ENCODE measurements at places on chromosomes 7 and 10. TPM values are rescaled to one million over a fixed set of nuclear protein-coding genes. Genes with fewer than 3 reads are reported as not detected.

The ASZ1 gene
- under 0.01 TPM for total RNA-seq

The ANKRD30A gene
- total RNA-seq: 0.97 TPM

DNA sequence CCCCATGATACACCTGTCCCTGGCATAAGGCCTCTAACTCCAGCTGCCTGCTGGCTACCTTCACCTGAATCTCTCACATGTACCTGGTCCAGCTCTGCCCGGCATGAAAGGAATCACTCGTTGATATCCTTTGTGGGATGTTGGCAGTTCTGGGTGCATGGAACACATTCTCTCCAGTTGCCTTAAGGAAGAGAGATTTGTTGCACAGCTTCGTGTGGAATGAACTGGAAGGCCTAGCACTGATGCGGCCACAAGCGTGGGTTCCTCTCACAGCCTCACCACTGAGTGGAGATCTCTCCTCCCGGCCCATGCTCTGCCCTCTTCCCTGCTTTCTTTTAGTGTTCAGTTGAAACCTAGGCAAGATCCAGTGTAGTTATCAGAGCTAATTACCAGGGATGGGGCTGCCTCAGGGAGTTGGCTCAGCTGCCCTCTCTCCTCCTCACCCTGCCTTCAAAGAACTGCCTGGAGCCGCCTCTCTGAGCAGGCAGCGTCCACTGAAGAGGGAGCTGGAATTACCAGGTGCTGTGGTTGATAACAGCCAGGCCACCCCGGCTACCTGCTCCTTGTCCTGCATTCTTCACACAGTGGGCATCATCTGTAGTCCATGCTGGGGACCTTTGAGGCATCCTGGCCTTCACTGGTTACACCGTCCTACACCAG is 194.3 kb downstream of the CCDC3 start:
- no peak for DNase-seq

The CDHR1 gene
- 0.43 TPM for total RNA-seq

GRCh38 chr10:131549116-131549515 is 237.6 kb upstream of the TCERG1L start:
- DNase-seq: no peak

DNA sequence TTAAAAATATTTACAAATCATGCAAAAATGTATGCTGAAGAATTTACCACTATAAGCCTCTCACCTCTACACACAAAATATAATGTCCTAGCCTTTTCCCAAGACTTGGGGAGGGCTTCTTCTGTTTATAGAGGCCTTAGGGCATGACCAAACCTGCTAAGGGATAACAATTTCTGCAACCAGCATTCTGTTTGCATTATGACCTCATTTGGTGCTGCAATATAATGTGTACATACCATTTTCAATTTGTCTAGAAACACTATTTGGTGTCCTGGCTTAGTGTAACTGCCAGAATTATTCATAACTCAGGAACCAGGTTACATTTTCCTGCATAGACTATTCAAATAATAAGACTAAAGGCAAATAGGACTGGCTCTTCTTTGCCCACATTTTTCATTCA is 446.6 kb upstream of the SORCS1 start:
- peak; percentile 12 for DNase-seq

- no peak for DNase-seq
Observed at GRCh38 chr7:149776289-149776688, 2.9 kb upstream of the ZNF467 start.

- DNase-seq: no peak
Observed at GRCh38 chr10:68606918-68607317, 46.8 kb downstream of the TET1 start.

The ENTPD1 gene
- 0.86 TPM for total RNA-seq

DNA sequence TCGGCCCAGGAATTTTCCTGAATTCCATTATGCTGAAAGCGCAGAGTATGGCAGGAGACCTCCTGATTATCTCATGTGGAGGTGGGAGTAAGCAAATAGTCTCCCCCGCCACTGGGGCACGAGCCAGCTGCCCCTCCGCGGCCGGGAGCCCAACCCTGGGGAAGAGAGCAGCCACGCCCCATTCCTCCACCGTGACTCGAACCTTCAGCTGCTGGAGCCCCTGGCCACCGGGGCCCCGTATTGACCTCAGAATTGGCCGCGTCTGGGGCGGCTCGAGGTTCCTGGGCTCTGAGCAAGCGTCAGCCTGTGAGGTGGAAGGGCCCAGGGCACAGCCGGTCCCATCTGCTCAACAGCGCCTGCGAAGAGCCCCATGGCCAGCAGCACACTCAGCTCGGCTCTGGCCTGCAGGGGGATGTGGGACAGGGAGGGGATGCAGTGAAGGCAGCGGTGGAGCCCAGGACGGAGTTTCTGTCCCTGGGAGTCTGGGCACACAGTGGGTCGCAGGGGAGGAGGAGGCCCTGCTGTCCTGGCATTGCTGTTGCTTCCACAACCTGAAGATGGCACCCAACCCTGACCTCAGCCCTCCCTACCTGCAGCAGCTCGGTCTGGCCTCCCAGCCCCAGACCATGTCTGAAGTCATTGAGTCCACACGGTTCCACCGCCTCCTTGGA is 97.8 kb downstream of the CHST15 start:
- DNase-seq: peak; percentile 66

DNA sequence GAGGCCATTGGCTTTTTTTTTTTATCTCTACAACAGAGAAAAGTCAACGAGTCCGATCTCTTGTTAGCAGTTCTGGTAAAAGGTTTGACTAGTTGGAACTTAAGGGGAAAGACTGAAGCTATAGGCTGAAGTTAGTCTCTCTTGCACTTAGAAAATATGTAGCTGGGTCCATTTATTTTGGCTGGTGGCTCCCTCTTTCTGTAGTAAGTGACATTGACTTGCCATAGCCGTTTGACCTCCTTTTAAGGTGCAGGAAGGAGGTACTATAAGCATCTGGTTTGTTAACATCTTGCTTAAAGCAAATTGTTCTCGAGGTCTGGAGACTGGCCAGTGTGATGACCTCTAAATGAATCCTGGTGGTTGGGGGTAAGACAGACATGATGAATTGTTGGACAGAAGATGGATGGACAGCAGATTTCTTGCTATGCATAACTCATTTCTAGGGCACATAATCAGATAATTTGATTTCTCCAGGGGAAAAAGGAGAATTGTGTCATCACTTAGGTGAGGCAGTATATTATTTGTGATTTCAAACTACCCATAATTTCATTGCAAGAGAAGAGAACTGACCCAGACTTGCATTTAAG is 356.3 kb upstream of the GALNT17 start:
- peak; percentile 2 for DNase-seq

DNA sequence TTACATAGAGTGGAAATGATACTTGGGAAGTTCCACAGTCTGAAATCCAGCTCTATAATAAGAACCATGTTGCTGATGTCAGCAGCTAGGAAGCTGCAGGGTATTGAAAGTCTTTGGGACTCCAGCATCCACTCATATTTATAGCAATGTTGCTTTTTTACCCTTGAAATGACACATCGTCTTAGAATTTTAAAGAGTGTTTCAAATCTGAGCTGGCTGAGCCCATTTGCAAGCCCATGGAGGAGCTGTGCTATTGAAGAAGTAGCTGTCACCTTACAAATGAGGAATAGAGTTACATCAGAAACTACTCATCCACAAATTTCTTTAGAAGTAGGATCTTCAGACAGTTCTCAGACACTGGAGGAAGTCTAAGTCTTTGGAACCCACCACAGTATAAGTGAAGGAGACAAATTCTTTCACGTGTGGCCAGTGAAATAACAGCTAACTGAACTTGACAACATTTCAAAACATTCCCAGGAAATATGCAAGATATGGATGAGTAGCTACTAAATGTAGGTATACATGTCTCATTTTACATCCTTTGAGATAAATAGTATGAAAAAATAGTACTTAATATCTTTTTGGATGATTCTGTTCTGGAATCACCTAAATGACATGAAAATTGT is 203.6 kb downstream of the ZNF365 start:
- DNase-seq: peak; percentile 64

All from fibroblast of villous mesenchyme (primary cell).